Fibroblast of the conjunctiva (primary cell): ENCODE measurements at places on chromosomes 13 and 19.

- no peak for DNase-seq
These were observed 2.4 kb downstream of the SMG9 start for GRCh38 chr19:43752287-43752875.

- DNase-seq: no peak
These were observed 564.5 kb downstream of the FGF9 start for GRCh38 chr13:22235285-22235949.

GRCh38 chr19:595326-596262, 5.9 kb downstream of the HCN2 start:
- DNase-seq: no peak

DNA sequence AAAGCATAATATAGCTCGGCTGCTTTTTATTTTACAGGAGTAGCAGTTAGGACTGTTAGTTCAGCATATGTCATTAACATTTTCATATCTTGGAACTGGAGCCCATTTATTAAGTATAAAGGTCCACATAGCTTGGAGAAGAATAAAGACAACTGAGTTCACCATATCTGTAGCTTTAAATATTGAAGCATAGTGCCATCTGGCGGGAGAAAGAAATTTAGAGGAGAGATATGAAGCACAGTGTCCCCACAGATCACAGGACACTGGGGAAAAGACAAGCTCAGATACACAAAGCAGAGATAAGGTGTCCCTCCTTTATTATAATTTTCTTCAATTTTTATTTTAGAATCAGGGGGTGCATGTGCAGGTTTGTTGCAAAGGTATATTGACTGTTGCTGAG, 104.7 kb upstream of the FREM2 start:
- no peak for DNase-seq

GRCh38 chr13:29877456-29878078, 27.1 kb upstream of the UBL3 start:
- DNase-seq: no peak

- DNase-seq: no peak
These were observed 91.4 kb downstream of the RBM26 start for GRCh38 chr13:79314652-79315051.

DNA sequence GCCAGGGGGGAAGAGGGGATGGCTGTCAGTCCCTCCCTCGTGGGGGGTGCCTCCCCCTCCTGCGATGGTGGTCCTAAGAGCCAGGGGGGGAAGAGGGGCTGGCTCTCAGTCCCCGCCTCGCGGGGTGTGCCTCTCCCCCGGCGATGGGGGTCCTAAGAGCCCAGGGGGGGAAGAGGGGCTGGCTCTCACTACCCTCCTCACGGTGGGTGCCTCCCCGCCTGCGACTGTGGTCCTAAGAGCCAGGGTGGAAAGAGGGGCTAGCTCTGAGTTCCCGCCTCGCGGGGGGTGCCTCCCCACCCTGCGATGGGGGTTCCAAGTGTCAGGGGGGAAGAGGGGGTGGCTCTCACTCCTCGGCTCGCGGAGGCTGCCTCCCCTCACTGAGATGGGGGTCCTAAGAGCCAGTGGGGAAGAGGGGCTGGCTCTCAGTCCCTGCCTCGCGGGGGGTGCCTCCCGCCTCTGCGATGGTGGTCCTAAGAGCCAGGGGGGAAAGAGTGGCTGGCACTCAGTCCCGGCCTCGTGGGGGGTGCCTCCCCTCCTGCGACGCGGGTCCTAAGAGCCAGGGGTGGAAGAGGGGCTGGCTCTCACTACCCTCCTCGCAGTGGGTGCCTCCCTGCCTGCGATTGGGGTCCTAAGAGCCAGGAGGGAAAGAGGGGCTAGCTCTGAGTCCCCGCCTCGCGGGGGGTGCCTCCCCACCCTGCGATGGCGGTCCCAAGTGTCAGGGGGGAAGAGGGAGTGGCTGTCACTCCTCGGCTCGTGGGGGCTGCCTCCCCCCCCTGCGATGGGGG, 2325.6 kb upstream of the PCDH20 start:
- no peak for DNase-seq

GRCh38 chr13:93158565-93158964, 68.0 kb upstream of the GPC6 start:
- DNase-seq: no peak

GRCh38 chr13:113209336-113209758, at the start of gene CUL4A:
TSS of gene CUL4A (plus strand) at chr13:113209613. CDS start at chr13:113209628, 15 bp downstream.
- no peak for DNase-seq
